ENCODE measurements at places on chromosomes 12 and 14.

GRCh38 chr14:105476831-105477659 lies 2.4 kb downstream of the CRIP2 start:
- DNase-seq, result no peak

DNA sequence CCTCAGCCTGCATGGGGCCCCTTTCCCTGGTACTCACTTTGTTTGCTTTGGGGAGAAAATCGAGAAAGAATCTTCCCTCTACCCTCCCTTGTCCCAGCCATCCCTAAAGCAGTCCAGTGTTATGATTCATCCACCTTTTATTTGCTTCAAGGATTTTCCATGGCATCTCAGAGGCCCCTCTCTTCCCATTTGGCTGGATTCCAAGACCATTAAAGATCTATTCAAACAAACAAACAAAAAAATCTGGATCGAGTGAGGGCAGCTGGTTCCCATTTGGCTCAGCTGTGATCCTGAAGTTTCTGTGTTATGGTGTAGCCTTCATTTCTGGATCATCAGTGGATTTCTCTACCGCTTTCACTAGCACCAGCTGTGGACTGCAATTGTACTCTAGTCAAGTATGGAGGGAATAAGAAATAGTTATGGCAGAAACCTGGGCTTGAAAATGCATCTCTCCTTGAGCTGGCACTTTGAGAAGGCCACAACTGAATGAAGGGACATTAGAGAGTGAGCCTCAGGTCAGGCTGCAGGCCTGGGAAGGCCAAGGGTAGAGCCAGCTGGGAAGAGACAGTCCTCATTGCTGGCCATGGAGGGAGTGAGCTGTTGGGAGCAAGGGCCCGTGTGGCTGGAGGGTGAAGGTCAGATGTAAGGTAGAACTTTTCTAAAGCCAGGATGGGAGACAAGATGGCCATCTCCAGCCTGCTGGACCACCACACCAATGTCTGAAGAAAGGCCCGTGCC lies 13.7 kb downstream of the KRT71 start:
- DNase-seq, result peak; percentile 92

DNA sequence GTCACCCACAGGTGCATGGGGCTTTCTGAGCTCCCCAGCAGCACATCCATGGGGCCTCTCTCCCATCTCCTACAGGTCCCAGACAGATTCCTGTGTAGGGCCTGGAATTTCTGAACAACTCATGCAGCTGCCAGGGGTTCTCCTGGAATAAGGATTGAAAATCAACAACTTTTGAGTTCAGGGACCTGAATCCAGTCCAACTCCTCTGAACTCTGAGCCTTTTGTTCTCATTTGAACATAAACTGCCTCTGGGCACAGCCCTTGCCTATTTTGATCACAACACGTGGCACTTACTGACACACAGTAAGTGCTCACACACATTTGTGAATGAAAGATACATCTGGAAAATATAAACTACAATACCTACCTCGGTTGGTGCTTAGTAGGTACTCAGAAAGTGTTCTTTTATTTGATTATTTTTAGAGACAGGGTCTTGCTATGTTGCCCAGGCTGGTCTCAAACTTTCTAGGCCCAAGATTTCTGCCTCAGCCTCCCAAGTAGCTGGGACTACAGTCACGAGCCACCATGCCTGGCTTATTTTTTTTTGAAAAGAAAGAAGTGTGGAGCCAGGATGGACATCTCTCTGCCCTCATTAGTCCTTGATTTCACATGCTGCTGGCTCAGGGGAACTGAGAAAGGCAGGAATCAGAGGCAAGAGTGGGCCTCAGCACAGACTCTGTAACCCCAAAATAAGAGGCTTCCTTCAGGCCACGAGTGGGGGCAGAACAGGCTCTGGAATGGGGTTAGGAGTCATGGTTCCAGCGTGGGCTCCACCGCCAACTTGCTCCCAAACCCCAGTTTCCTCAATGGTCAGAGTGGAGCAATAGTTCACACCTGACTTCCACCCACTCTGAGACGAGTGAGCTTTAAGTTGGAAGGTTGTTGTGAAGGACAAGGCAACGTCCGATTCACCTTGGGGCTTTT lies 27.0 kb downstream of the SYNE3 start:
- DNase-seq, result no peak

DNA sequence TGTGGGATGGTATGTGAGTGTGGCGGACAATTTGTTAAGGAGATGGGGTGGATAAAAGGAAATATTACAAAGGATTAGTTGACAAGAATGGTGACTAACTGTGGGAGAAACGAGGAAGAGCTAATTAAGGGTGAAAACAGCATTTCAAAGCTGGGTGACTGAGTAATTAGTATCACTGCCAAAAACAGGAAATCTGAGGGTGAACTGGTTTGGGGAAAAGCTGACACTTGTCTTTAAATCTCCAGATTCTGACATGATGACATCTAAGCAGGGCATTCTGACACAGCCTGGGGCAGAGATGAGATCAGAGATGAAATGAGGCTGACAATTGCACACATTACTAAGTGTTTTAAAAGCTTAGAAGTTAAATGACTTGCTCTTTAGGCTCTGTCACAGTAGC lies 42.4 kb upstream of the CCDC175 start:
- no peak for DNase-seq

DNA sequence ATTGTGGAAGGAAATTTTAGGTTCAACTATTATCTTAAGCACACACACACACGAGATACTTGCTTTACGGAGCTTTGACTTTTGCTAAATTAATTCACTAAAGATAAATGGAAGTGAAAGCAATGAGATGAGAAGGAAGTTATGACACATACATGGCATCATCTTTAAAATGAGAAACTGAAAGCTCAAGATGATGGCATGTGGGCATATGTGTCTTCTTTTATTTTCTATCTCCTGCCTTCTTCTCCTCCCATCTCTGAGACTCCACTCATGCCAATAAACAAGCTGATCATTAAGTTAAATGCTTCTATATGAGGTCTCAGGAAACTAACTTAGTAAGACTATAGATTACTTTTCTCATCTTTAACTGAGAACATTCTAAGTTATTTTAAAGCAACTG lies 216.7 kb downstream of the MED13L start:
- no peak for DNase-seq

GRCh38 chr14:99520571-99521081 lies 39.4 kb downstream of the CCNK start:
- no peak for DNase-seq

GRCh38 chr12:111753144-111753881 lies 13.4 kb upstream of the ALDH2 start:
- peak; percentile 35 for DNase-seq

- peak; percentile 57 for DNase-seq
These were observed 19.7 kb downstream of the SOAT2 start for GRCh38 chr12:53122961-53123468.

DNA sequence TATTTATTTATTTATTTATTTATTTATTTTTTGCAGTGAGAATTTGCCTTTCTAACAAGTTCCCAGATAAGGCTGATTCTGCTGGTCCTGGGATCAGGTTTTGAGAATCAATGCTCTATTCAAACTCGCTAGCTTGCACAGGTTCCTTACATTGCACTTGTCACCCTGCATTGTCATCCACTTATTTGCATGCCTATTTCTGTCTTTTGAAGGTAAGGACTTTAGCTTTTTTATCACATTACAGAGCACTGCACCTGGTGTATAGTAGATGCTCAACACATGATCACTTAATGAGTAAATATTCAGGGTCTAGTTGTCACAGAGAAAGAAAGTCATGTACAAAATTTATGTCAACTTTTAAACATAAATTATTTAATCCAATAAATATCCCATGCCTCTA lies 219.7 kb upstream of the BTG1 start:
- no peak for DNase-seq

GRCh38 chr14:59342516-59343484 lies 122.4 kb downstream of the GPR135 start:
- no peak for DNase-seq

DNA sequence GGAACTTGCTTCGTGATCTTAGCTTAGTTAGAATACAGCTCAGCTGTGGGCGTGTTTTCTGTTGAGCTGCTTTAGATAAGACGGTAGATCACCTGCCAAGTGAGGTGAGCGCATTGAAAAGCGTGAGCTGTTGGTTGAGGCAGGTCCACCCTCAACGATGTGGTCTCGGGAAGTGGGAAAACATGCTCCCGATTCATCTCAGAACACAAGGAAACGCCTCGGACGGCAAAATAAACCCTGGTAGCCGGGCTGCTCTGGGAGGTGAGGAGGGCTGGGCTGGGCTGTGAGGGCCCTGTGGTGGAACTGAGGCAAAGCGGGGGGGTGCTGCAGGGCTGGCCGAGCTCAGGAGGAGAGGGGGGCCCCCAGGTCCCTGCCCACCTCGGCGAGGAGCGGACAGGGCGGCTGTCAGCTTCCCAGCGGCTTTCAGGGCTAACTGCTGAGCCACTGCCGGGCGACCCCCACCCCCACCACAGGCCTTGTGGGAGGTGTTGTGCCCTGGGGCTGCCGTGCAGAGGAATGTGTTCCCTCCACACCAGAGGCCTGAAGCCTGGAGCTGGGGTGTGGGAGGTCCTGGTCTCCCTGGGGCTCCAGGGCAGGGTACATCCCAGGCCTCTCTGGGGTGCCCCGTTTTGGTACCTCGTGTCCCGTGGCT lies 30.7 kb downstream of the NOC4L start:
- no peak for DNase-seq

GRCh38 chr12:109912855-109913321 lies 12.8 kb downstream of the TCHP start:
- no peak for DNase-seq

DNA sequence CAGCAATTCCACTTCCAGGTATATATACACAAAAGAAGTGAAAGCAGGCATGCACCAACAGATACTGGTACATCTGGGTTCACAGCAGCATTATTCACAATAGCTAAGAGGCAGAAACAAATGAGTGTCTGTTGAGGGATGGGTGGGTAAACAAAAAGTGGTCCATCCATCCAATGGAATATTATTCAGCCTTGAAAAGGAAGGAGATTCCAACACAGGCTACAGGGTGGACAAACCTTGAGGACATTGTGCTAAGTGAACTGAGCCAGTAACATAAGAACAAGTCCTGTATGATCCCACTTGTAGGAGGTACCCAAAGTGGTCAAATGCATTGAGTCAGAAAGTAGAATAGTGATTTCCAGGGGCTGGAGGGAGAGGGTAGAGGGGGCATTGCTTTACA lies 27.6 kb upstream of the BEGAIN start:
- no peak for DNase-seq

DNA sequence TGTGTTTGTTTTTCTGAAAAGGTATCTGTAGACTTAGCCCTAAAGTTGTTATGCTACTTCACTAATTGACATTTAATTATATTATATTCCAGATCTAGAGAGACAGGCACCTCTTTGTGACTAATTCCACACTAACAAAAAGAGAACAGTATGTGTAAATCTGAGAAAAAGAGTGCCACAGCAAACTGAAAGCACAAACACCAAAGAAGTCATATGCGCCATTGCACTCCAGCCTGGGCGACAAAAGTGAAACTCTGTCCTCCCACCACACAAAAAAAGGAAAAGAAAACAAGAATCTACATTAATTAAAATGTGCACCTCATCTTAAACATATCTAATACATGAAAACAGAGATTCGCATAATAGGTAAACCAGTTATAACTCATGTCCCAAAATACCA lies 4.4 kb upstream of the CSRNP2 start:
- DNase-seq, result no peak

DNA sequence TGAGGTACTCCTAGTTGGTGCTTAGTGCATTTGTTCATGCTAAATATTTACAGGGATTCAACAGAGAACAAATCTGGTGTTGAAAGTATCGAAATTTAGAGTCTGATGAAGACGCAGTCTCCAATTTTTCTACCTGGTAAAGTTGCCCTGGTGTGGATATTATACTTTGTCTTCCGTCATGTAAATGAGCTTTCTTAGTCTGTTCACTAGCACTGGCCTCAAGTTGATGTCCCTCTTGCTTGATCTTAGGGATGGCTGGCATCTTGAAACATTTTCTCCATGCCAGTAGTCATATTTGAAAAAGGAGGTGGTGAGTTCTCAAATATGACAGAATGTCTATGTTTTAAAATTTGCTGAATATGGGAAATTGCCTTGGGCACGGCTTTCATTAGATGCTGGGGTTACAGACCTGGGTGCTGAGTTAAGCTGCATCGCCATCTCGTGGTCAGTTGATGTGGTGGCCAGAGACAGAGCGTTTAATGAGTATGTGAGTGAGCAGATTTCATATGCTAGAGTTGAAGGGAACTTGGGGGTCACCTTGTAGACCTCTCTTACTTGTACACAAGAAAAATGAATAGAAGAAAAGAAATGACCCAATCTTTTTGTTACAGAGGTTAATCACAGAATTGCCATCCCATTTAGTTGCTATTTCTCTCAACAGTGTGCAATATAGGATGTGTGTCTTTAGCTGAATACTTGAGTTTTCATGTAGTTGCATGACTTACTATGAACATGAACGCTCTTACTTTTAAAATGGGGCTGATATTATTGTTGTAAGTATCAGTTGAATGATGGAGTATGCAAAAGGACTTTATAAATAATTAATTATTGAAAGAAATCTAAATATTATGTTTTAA lies 172.8 kb upstream of the DCN start:
- peak; percentile 73 for DNase-seq

DNA sequence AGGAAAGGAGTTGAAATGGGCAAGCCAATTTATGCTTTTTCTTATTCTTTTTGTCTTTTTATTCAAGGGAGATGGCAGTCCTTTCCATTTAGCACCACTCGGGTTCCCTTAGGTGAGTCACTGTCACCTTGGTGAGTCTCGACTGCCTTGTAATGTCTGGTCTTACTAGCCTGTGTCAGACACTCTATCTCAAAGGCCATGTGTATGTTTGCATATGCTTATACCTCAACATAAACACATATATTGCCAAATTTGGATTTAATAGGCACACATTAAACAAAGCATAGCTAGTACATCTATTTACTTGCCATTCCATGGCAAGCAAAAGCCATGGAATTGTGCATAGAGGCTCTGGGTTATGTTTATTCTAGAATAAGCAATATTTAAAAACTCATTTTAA lies 624.9 kb upstream of the FOXG1 start:
- DNase-seq, result no peak

DNA sequence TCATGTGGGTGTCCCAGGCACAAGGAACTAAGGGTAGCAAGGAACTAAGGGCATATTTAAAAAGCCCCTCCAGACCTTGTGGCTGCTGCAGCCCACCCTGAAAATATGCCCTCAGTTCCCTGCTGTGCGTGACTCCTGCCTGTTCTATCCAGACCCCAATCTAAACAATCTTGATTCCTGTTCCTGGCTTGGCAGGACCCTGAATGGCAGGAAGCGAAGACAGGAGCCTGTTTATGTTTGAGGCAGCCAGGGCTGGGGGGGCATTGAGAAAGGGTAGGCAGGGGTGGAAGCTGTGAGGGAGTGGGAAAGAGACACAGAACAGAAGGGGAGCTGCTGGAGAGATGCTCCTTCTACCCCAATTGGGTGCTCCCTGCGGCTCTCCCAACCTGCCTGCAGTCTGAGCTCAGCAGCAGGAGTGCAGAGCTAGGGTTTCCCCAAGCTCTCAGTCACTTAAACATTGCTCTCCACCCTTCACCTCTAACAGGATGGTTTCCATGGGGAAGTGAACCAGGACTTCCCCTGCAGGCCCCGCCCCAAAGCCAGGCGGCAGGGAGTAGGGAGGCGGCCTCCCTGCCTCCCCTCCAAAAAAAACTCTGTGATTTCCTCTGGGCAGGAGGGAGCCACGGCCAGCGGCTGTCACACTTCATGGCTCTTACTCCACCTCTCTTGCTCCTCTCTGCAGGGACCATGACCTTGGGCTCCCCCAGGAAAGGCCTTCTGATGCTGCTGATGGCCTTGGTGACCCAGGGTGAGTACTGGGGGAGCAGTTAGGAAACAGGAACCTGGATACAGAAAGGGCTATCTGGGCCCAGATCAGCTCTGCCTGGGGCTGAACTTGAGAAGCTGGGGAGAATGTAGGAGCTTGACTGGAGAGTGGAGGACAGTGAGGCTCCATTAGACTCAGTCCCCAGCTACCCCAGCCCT lies 4.7 kb downstream of the ACVRL1 start:
- no peak for DNase-seq

All from fibroblast of skin of right quadriceps (primary cell).